Aorta (tissue), 5 donors: ENCODE measurements at places on chromosomes 7 and 10. TPM values are rescaled to one million over a fixed set of nuclear protein-coding genes. Genes with fewer than 3 reads are reported as not detected.

The PAX4 gene
- not detected for total RNA-seq

The MPP7 gene
- 95.3 TPM for total RNA-seq

The ABCB8 gene
- 30.8 TPM for total RNA-seq

The FAM241B gene
- 10.6 TPM for total RNA-seq

The MARCHF5 gene
- 43.0 TPM for total RNA-seq

The KCP gene
- 2.1 TPM for total RNA-seq

The LIPF gene
- not detected for total RNA-seq

- no peak for DNase-seq
- H3K36me3 ChIP-seq, result no peaks in the 10 kb centered on the region
- H3K27ac ChIP-seq, result no peak overlapping the region
- H3K4me3 ChIP-seq, result no peak overlapping the region
- H3K4me1 ChIP-seq, result peaks cover 8% of the 10 kb centered on the region
Measured at GRCh38 chr7:36132012-36132411, 21.0 kb upstream of the EEPD1 start.

- no peak for DNase-seq
- H3K27ac ChIP-seq, result no peak overlapping the region
- no peaks in the 10 kb centered on the region for H3K36me3 ChIP-seq
- no peak overlapping the region for H3K4me3 ChIP-seq
- H3K4me1 ChIP-seq, result no peaks in the 10 kb centered on the region
- H3K27me3 ChIP-seq, result no peaks in the 10 kb centered on the region
Measured at GRCh38 chr10:11551916-11552602, 59.4 kb downstream of the USP6NL start.

DNA sequence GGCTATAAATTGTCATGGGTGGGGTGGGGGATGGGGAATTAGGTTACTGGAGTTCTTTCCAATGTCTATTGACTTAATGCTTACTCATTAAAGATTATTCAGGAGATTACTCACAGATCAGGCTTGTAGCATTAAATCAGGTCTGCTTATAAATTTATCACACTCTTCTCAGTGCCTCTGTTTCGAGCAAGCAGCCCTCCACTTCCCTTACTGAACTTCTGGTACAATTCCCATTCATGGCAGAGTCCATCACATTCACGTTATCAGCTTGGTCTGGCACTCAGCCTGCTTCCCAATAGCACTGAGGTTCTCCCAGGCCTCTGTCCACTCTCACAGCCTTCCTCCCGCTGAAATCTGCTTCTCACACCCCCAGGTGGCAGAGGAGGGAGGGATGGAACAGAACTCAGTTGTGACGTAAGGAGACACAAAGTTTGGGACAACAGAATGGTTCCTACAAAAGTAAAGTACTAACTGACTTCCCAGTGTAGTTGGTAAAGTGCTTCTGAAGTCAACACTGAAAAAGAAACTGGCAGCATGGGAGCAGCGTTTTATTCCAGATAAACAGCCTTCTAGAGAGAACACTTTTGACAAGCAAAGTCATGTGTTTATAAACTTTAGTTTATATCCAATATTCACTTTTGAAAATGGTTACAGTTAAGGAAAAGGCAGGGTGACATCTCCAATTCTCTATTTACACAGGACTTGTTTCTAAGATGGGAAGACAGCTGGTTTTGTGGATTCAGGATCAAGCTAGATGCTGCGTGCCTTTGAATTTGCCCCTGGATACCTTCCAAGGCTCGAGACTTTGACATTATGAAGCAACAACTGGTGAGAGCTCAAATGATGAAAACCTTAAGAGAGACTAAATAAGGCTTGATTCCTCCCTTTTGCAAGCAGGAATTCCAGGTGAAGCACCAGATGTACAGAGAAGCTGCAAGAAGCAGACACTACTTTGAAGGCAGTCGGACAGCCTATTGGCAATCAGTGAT is 81.4 kb downstream of the ATXN7L1 start:
- no peaks in the 10 kb centered on the region for H3K27me3 ChIP-seq
- H3K36me3 ChIP-seq, result no peaks in the 10 kb centered on the region
- no peak overlapping the region for H3K27ac ChIP-seq
- DNase-seq, result no peak

DNA sequence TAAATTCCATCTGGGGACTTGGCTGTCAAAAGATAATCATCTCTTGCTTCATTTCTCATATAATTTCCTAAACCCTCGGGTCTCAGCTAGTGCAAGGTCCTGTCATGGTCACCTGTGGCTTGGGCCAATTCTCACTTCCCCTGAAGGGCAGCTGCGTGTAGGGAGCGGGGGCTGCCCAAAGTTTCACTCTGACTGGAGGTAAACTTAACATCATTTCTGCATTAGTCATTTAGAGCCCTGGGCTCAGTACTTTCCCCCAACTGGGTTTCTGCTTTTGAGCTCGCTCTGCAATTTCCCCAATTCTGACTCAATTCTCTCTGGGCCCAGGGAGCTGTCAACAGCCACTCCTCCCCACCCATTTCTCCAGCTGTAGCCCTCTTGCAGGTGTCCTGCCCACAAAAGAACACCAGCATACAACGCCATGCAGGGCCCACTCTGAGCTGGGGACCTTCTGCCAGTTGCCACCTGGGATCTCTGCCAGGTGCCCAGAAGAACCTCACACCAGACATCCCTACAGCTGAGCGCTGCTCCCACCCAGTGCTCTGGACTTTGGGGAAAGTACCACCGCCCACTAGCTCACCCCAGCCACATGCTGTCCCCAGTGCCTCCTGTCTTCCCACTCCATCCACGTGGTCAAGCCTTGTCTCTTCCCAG is 37.9 kb downstream of the VOPP1 start:
- H3K4me3 ChIP-seq, result no peak overlapping the region
- H3K4me1 ChIP-seq, result no peaks in the 10 kb centered on the region
- no peaks in the 10 kb centered on the region for H3K36me3 ChIP-seq

- no peak overlapping the region for H3K27ac ChIP-seq
- H3K4me3 ChIP-seq, result no peak overlapping the region
- no peaks in the 10 kb centered on the region for H3K36me3 ChIP-seq
- H3K27me3 ChIP-seq, result no peaks in the 10 kb centered on the region
Measured at GRCh38 chr10:130498934-130499333, 362.7 kb downstream of the GLRX3 start.

GRCh38 chr10:75150656-75151055 is 39.2 kb downstream of the SAMD8 start:
- no peaks in the 10 kb centered on the region for H3K36me3 ChIP-seq
- no peak for DNase-seq
- no peak overlapping the region for H3K27ac ChIP-seq

GRCh38 chr10:119675483-119676170 is 24.4 kb downstream of the BAG3 start:
- H3K4me3 ChIP-seq, result no peak overlapping the region
- no peak for DNase-seq
- peaks cover 15% of the 10 kb centered on the region for H3K36me3 ChIP-seq
- H3K27ac ChIP-seq, result no peak overlapping the region

- no peak for DNase-seq
- H3K36me3 ChIP-seq, result no peaks in the 10 kb centered on the region
- no peaks in the 10 kb centered on the region for H3K27me3 ChIP-seq
- no peak overlapping the region for H3K4me3 ChIP-seq
Measured at GRCh38 chr10:30830315-30831230, 201.0 kb upstream of the LYZL2 start.

- H3K36me3 ChIP-seq, result peaks cover 2% of the 10 kb centered on the region
- H3K4me3 ChIP-seq, result no peak overlapping the region
- H3K4me1 ChIP-seq, result peaks cover 6% of the 10 kb centered on the region
- DNase-seq, result no peak
- H3K27me3 ChIP-seq, result no peaks in the 10 kb centered on the region
- no peak overlapping the region for H3K27ac ChIP-seq
Measured at GRCh38 chr7:130963339-130963738, 229.3 kb upstream of the KLF14 start.

- no peak for DNase-seq
- no peak overlapping the region for H3K4me3 ChIP-seq
- H3K27me3 ChIP-seq, result no peaks in the 10 kb centered on the region
- no peaks in the 10 kb centered on the region for H3K36me3 ChIP-seq
Measured at GRCh38 chr10:61140765-61141392, 196.9 kb upstream of the RHOBTB1 start.

DNA sequence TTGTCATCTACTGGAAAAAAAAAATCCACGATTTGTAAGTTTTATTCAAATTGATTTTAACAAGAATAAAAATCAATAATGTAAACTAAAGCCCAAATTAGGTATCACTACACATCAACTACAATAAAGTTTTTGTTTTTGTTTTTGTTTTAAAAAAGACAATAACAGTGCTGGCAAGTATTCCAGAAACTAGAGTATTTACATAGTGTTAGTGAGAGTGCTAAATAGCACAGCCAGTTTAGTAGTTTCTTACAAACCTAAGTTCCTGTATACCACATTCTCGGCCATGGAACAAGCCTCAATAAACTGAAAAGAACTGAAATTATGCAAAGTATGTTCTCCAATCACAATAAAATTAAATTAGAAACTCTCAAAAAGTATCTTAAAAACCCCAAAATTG is 8.1 kb downstream of the ARHGAP12 start:
- H3K4me1 ChIP-seq, result peaks cover 2% of the 10 kb centered on the region
- H3K27me3 ChIP-seq, result no peaks in the 10 kb centered on the region
- no peak overlapping the region for H3K4me3 ChIP-seq
- DNase-seq, result no peak
- no peak overlapping the region for H3K27ac ChIP-seq
- no peaks in the 10 kb centered on the region for H3K36me3 ChIP-seq

DNA sequence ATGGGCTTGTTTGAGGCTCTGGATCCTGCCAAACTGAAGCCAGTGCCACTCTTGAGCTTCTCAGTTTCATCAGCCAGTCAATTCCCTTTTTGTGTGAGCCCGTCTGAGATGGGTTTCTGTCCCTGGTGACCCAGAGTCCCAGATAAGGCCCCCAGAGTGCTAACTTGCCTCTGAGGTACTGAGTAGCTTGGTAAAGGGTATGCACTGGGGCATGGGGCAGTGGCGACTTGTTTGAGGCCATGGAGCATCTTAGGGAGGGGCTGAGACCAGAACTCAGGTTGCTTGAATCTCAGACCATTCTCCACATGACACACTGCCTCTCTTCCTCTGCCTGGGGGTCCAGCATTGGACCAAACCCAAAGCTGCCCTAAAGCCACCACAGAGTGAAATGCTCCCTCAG is 35.2 kb upstream of the NANOS1 start:
- no peaks in the 10 kb centered on the region for H3K27me3 ChIP-seq
- no peak for DNase-seq
- no peak overlapping the region for H3K27ac ChIP-seq
- no peaks in the 10 kb centered on the region for H3K36me3 ChIP-seq

GRCh38 chr10:58781873-58782488 is 269.3 kb downstream of the BICC1 start:
- no peaks in the 10 kb centered on the region for H3K36me3 ChIP-seq
- H3K4me1 ChIP-seq, result no peaks in the 10 kb centered on the region
- no peak for DNase-seq
- H3K27ac ChIP-seq, result no peak overlapping the region
- no peaks in the 10 kb centered on the region for H3K27me3 ChIP-seq

GRCh38 chr10:69958556-69958902 is 94.1 kb upstream of the MACROH2A2 start:
- H3K36me3 ChIP-seq, result no peaks in the 10 kb centered on the region
- no peak overlapping the region for H3K27ac ChIP-seq
- H3K4me1 ChIP-seq, result no peaks in the 10 kb centered on the region
- H3K4me3 ChIP-seq, result no peak overlapping the region

GRCh38 chr10:34780818-34781380 is 34.2 kb downstream of the PARD3 start:
- H3K27ac ChIP-seq, result no peak overlapping the region
- H3K4me3 ChIP-seq, result no peak overlapping the region
- peaks cover under 1% of the 10 kb centered on the region for H3K4me1 ChIP-seq
- H3K27me3 ChIP-seq, result no peaks in the 10 kb centered on the region

- no peaks in the 10 kb centered on the region for H3K27me3 ChIP-seq
- peaks cover 1% of the 10 kb centered on the region for H3K4me1 ChIP-seq
- no peaks in the 10 kb centered on the region for H3K36me3 ChIP-seq
- H3K4me3 ChIP-seq, result no peak overlapping the region
- DNase-seq, result no peak
Measured at GRCh38 chr7:3537210-3537875, 236.3 kb downstream of the SDK1 start.

DNA sequence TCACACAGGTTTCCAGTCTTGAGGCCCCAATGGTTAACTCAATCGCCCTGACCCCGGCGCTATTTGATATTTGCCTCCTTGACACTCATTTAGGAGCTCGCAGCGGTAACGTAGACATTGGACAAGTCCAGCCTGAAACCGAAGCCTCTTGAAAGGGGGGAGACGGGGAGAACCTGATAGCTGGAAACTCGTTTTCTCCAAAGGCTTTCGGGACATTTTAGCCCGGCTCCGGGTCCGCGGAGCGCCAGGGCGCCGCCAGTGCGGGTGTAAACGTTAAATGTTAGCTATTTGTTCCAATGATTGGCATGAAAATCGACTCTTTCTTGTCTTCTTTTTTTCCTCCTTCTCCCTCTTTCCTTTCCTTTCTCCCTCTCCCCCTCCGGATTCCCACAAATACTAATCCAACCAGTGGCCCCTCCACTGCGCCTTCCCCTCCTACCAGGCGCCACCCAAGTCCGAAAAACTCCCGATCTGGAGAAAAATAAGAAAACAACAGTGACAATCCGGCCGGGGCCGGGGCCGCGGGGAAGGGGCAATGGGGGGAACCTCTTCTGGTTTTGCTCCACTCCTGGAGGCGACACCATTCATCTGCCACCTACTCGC is 17.2 kb upstream of the GATA3 start:
- no peak overlapping the region for H3K27ac ChIP-seq
- H3K4me1 ChIP-seq, result no peaks in the 10 kb centered on the region
- no peak overlapping the region for H3K4me3 ChIP-seq
- DNase-seq, result peak; percentile 71
- no peaks in the 10 kb centered on the region for H3K36me3 ChIP-seq

GRCh38 chr7:23291957-23292560 is 7.1 kb upstream of the MALSU1 start:
- H3K4me3 ChIP-seq, result no peak overlapping the region
- H3K36me3 ChIP-seq, result no peaks in the 10 kb centered on the region
- H3K27me3 ChIP-seq, result no peaks in the 10 kb centered on the region
- H3K4me1 ChIP-seq, result no peaks in the 10 kb centered on the region
- H3K27ac ChIP-seq, result no peak overlapping the region

- H3K27ac ChIP-seq, result no peak overlapping the region
- no peak for DNase-seq
- H3K4me1 ChIP-seq, result no peaks in the 10 kb centered on the region
Measured at GRCh38 chr7:33601884-33602283, 303.5 kb upstream of the BMPER start.

- H3K27ac ChIP-seq, result no peak overlapping the region
- H3K4me1 ChIP-seq, result no peaks in the 10 kb centered on the region
- no peak overlapping the region for H3K4me3 ChIP-seq
- H3K36me3 ChIP-seq, result no peaks in the 10 kb centered on the region
- H3K27me3 ChIP-seq, result no peaks in the 10 kb centered on the region
Measured at GRCh38 chr10:97551271-97551670, 21.3 kb upstream of the ANKRD2 start.

- H3K27me3 ChIP-seq, result no peaks in the 10 kb centered on the region
- no peak overlapping the region for H3K27ac ChIP-seq
- H3K4me3 ChIP-seq, result no peak overlapping the region
- no peaks in the 10 kb centered on the region for H3K4me1 ChIP-seq
- H3K36me3 ChIP-seq, result no peaks in the 10 kb centered on the region
Measured at GRCh38 chr10:126353666-126354065, 34.6 kb downstream of the ADAM12 start.

DNA sequence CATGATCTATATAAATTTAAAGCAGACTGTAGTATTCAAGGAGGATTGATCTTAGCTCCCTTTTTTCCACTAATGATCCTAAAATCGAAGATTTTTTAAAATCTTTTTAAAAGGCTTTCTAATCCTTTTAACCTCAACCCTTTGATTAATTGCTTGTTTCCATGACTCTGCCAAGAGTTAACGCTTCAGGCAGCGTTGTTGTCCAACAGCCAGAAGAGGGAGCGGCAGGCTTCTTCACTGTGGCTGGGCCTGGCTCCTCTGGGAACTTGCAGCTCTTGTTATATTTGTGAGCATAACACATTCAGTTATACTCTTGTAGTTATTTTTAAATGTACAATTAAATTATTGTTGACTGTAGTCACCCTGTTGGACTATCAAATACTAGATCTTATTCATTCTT is 26.3 kb downstream of the CRCP start:
- no peaks in the 10 kb centered on the region for H3K4me1 ChIP-seq
- no peaks in the 10 kb centered on the region for H3K27me3 ChIP-seq
- H3K27ac ChIP-seq, result no peak overlapping the region
- H3K4me3 ChIP-seq, result no peak overlapping the region
